ENCODE measurements at places on chromosomes 2 and 18.

- no peak for DNase-seq
- H3K4me3 ChIP-seq: no peak overlapping the region
- H3K27ac ChIP-seq: no peak overlapping the region
- peaks cover 6% of the 10 kb centered on the region for H3K27me3 ChIP-seq
- no peaks in the 10 kb centered on the region for H3K36me3 ChIP-seq
Measured at GRCh38 chr2:216769626-216770025, 74.3 kb upstream of the IGFBP5 start.

GRCh38 chr2:69211048-69211447 lies 176.0 kb downstream of the GFPT1 start:
- peaks cover 5% of the 10 kb centered on the region for H3K4me1 ChIP-seq
- H3K27me3 ChIP-seq: no peaks in the 10 kb centered on the region
- no peak for DNase-seq
- H3K36me3 ChIP-seq: no peaks in the 10 kb centered on the region
- H3K27ac ChIP-seq: no peak overlapping the region
- no peak overlapping the region for H3K4me3 ChIP-seq

- H3K4me1 ChIP-seq: peaks cover 38% of the 10 kb centered on the region
- peak; percentile 90 for DNase-seq
- peak overlapping the region; percentile 54 for H3K4me3 ChIP-seq
- H3K27me3 ChIP-seq: peaks cover 100% of the 10 kb centered on the region
Measured at GRCh38 chr2:172103471-172104272, 972 bp upstream of the DLX2 start.

DNA sequence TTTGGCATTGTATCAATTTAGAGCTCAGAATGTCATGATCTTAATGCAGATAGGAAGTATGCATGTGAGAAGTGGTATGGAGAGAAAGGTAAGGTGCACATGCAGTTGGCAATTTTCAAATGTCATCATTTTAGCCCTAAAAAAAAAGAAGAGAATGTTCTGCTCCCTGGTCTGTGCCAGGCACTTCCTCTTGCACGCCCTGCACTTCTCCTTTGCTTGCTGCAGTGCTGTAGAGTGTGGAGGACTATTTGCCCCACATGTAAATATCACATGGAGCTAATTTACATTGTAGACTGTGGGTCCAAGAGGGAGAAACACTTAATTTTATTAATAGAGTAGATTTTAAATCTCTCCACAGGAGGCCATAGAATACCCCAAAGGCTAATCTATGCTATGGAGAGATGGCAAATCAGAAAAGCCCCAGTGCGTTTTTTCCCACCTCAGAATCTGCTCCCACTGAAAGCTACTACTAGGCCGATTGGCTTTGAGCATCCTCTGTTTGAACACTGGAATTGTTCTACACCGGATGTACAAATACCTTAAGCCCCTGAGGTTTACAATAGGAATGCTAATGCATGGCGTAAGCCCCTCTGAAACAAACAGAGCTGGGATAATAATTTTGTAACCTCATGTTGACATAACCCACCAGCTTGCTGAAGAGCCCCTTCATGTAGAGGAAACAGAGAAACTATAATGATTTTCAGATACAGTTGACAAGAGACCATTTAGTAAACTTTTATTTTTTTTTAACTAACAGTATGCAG lies 137.2 kb upstream of the KLHL14 start:
- H3K27me3 ChIP-seq: no peaks in the 10 kb centered on the region

GRCh38 chr2:48870503-48870902 lies 115.0 kb upstream of the LHCGR start:
- no peak overlapping the region for H3K4me3 ChIP-seq
- no peaks in the 10 kb centered on the region for H3K36me3 ChIP-seq
- peaks cover 22% of the 10 kb centered on the region for H3K4me1 ChIP-seq
- peaks cover 10% of the 10 kb centered on the region for H3K27me3 ChIP-seq
- no peak for DNase-seq

DNA sequence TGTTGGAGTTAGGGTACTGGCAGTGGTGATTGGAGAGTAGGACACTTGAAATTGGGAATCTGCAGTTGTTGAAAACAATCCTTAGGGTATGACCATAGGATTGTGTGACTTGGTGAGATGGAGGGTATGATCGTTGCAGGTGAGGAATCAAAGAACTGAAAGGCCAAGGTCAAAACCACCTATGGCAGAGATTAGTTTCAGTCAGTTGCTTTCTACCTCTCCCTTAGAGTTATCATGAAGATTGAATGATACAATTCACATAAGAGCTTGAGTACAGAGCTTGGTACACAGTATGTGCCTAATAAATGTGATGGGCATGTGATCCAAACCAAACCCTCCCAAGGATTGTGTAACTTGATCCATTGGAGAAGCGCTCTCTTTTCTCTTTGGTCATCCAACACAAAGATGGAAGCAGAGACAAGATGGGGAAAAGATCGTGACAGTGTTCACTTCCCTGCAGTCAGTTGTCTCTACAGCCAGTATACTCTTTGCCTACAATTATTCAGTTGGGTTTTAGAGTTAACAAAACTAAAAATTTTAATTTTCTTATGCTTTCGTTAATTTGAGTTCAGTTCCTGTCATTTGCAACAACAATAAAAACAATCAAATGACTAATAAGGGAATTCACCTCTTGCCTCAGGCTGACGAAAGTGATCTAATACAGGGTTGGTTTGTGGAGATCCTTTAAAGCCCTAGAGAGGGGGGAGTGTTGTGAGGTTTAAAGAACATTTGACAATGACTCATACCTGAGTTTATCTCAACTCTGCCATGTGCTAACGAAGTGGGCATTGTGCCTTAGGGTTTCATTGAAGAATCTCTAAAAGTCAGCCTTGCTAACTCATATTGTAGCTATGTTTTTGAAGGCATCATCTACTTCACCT lies 14.8 kb upstream of the SMAD2 start:
- H3K36me3 ChIP-seq: no peaks in the 10 kb centered on the region
- no peak for DNase-seq
- no peaks in the 10 kb centered on the region for H3K4me1 ChIP-seq
- H3K27ac ChIP-seq: no peak overlapping the region
- no peaks in the 10 kb centered on the region for H3K27me3 ChIP-seq

DNA sequence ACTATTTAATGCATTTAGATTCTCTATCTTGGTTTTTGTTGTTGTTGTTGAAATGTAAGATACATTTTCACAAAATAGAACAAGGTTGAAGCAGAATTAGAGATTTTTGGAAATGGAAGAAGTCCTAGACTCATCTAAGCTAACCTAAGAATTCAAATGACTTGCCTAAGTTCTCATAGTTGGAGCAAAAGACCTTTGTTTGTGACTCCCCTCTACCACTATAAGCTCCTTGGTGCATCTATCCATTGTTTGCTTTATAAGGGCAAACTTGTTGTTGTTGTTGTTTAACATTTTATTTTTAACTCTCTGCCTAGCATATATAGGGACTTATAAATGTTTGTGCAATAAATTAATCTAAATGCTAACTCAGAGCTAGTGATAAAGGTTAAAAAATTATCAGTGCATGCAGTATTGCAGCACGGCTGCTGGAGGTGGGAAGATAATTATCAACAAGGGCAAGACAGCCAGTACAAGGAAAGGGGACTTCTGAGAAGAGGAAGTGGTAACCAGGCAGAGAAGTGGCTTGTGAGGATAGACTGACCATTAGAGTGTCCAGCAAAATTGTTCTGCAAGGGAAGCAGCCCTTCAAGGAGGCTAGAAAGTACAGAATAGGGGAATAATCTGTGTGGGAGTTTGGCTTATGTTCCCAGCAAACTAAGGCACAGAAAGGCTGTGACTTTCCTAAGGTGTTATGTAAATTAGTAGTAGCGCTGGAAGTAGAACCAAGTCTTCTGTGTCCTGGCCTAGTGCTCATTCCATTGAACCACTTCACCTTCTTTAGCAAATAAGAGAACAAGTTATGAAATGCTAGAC lies 38.1 kb upstream of the ACYP2 start:
- no peak overlapping the region for H3K4me3 ChIP-seq
- no peaks in the 10 kb centered on the region for H3K36me3 ChIP-seq
- H3K27me3 ChIP-seq: no peaks in the 10 kb centered on the region
- no peak for DNase-seq
- no peaks in the 10 kb centered on the region for H3K4me1 ChIP-seq
- no peak overlapping the region for H3K27ac ChIP-seq

DNA sequence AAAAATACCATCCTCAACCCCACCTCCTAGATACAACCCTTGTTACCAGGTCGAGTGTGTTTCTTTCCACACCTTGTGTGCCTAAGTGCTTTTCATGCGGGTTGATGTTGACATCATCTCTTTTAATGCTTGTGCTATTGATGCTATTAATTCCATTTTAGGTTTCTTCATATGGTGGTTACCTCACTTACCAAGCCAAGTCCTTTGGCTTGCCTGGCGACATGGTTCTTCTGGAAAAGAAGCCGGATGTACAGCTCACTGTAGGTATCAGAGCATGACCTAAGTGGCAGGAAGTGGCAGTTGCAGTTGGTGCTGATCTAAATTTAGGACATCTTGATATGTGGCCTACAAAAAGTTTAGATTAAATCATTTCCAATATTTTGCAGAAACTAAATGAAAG lies 149.9 kb upstream of the TTC39C start:
- no peaks in the 10 kb centered on the region for H3K36me3 ChIP-seq
- H3K4me1 ChIP-seq: peaks cover 8% of the 10 kb centered on the region
- H3K4me3 ChIP-seq: no peak overlapping the region
- no peaks in the 10 kb centered on the region for H3K27me3 ChIP-seq

- H3K27ac ChIP-seq: no peak overlapping the region
- no peak overlapping the region for H3K4me3 ChIP-seq
- H3K36me3 ChIP-seq: no peaks in the 10 kb centered on the region
- H3K4me1 ChIP-seq: no peaks in the 10 kb centered on the region
- DNase-seq: no peak
- no peaks in the 10 kb centered on the region for H3K27me3 ChIP-seq
Measured at GRCh38 chr18:57951999-57952774, 91.8 kb upstream of the NEDD4L start.

GRCh38 chr2:106944215-106944614 lies 58.2 kb upstream of the ST6GAL2 start:
- H3K4me3 ChIP-seq: no peak overlapping the region
- no peaks in the 10 kb centered on the region for H3K27me3 ChIP-seq
- H3K27ac ChIP-seq: no peak overlapping the region

- no peak for DNase-seq
- H3K27me3 ChIP-seq: no peaks in the 10 kb centered on the region
- H3K36me3 ChIP-seq: no peaks in the 10 kb centered on the region
- peaks cover 13% of the 10 kb centered on the region for H3K4me1 ChIP-seq
- no peak overlapping the region for H3K27ac ChIP-seq
Measured at GRCh38 chr2:218216336-218216673, 684 bp upstream of the ARPC2 start.

Measured in neural progenitor cell (in vitro differentiated cells).